ENCODE measurements at places on chromosomes 1 and 21.
A peak's percentile ranks its signal among the peaks of the same experiment; 100 is the strongest.

DNA sequence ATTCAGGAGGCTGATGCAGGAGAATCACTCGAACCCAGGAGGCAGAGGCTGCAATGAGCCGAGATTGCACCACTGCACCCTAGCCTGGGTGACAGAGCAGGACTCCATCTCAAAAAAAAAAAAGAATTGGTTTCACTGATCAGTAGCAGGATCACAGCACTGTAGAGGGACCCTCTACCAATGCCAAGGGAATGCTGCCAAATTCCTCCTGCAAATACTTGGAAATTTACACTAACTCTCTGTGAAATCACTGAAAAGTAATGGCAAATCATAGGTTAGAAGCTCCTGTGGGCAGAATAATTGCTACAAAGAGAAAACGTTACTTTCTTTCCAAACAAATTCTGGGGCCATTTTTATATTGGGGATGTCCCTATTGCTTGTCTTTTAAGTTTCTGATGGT, 6.7 kb upstream of the GPR25 start:
- no peak for DNase-seq

DNA sequence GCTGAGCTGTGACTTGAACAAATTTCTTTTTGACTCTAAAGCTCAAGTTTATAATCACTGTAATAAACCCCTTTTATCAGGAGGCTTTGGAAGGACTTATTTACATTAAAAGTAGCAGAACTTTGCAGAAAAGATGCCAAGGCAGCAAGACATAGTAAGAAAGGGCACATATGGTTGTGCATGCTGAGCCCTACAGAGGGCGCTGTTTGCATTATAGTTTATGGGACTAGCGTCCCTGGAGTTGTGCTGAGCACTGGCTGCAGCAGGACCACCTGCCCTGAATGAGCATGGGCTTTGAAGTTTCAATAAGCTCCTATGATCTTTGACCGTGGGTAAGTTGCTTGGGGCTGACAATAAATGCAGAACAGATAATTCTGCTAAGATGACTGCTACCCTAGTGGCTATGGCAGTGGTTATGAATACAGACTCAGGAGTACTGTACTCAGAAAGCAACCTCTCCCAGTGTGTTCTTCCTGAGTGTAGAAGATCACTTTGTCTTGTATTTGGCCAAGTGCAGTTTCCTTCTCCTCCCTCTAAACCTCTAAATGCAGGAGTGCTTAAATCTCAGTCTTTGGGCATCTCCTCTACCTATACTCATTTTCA, 45.4 kb upstream of the USP1 start:
- peak; percentile 31 for DNase-seq

GRCh38 chr1:26072305-26072704, 4.9 kb upstream of the TRIM63 start:
- no peak for DNase-seq

- DNase-seq = no peak
Observed at GRCh38 chr1:33826711-33827110, 37.2 kb upstream of the HMGB4 start.

GRCh38 chr1:205535866-205536758, 31.6 kb downstream of the CDK18 start:
- DNase-seq = no peak

GRCh38 chr1:3402258-3403010, 52.0 kb upstream of the ARHGEF16 start:
- no peak for DNase-seq

DNA sequence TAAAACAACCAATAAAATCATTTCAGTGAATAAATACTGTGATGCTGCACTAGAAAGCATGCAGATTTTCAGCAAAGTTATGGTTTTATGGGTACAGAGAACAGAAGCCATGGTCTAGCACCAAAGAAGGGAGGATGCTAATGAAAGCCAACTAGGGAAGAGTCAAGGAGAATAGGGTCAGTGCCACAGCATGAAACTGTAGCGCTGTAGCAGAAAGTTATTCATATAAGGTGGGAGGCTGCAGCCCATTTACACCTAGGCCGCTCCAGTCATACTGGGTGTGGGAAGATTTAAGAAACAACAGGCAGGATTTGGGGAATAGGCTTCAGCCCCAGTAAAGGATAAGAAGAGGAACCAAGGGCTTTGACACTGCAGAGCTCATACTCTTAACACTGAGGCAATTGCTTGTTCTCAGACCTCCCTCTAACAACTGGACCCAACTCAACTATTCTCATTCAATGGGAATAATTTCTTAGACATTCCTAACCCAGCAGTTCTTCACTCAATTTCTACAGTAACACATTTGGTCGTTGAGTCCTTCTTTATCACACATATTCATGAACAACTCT, 4.4 kb downstream of the IFI16 start:
- DNase-seq = peak; percentile 12

DNA sequence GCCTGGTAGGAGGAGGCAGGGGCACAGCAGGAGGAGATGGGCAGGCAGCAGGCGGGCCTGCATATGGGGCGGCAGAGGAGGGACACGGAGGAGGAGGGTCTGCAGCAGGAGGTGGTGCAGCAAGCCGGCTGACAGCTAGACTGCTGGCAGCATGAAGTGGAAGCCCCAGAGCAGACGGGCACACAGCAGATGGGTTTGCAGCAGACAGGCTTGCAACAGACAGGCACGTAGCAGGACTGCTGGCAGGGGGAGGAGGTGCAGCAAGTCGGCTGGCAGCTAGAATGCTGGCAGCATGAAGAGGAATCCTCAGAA, 615 bp downstream of the KRTAP10-5 start:
- no peak for DNase-seq

- DNase-seq = no peak
Observed at GRCh38 chr1:41547336-41547735, 62.9 kb upstream of the EDN2 start.

DNA sequence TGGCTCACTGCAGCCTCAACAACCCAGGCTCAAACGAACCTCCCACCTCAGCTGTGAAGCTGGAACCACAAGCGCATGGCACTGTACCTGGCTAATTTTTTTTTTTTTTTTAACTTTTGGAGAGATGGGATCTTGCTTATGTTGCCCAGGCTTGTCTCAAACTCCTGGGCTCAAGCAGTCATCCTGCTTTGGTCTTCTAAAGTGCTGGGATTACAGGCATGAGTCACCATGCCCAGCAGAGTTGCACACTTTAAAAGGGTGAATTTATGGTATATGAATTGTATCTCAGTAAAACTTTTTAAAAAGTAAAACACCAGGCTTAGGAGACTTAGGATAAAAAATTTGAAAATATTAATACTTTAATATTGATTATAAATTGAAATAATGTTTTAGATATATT, 99.1 kb downstream of the CLEC20A start:
- DNase-seq = no peak

DNA sequence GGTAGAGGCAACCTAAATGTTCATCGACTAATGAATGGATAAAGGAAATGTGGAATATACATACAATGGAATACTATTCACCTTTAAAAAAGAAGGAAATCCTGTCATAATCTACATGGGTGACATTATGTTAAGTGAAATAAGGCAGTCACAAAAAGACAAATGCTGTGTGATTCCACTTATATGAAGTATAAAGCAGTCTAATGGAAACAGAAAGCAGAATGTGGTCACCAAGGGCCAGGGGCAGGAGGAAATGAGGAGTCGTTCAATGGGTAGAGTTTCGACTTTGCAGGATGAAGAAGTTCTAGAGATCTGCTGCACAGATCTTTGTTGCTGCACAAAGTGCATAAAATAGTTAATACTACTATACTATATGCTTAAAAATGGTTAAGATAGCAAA, 7.8 kb downstream of the DIPK1A start:
- DNase-seq = peak; percentile 56

- DNase-seq = no peak
Observed at GRCh38 chr21:35829067-35829466, 231.3 kb downstream of the SETD4 start.

GRCh38 chr1:171772312-171772711, 9.1 kb upstream of the METTL13 start:
- DNase-seq = no peak

DNA sequence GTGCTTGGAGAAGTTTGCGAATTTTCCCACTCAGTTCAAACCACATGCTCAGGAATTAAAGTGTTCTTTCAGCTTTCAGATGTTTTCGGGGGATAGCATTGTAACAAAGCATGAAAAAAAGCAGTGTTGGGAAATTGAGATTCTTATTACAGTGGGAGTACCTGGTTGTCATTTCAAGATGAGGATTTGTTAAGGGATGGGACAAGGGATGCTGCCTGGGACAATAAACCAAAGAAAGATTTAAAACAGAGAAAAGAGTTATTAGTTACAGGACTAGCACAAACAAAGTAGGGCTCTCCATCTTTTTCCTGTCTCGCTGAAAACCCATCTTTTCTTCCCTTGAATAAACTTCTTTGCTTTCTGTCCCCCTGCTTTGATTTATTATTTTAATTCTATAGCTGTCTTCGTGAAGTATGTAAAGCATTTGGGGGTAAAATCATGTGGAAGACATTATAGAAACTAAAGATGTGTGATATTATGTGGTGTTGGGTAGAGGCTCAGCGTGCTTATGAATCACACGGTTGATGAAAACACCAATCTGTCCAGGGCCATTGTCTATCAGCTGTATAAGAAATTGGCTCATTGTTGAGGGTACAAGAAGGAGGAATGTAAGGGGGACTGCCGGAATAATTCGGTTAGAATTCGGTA, 277.6 kb downstream of the KIF26B start:
- DNase-seq = no peak

- DNase-seq = no peak
Observed at GRCh38 chr1:30051777-30052176, 671.6 kb downstream of the MATN1 start.

GRCh38 chr1:178092878-178093493, 918 bp upstream of the RASAL2 start:
- DNase-seq = no peak

DNA sequence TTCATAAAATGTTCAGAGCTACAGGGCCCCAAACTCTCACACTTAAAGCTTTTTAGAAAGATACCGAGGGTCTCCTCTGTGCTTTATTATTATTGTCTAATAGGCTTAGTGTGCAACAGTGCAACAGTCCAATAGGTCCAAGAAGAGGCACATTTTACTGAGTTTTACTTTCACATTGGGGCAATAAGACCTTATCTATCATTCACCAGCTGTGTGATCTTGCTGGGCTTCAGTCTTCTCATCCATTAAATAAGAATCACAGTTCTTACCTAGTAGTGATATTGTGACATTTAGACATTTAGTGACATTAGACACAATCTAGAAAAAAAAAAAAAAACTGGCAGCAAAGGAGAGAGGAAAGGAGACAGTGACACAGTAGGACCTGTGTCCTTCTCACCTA, 175.8 kb upstream of the NFIA start:
- no peak for DNase-seq

GRCh38 chr1:160219062-160219929, 14.1 kb downstream of the PEA15 start:
- no peak for DNase-seq

DNA sequence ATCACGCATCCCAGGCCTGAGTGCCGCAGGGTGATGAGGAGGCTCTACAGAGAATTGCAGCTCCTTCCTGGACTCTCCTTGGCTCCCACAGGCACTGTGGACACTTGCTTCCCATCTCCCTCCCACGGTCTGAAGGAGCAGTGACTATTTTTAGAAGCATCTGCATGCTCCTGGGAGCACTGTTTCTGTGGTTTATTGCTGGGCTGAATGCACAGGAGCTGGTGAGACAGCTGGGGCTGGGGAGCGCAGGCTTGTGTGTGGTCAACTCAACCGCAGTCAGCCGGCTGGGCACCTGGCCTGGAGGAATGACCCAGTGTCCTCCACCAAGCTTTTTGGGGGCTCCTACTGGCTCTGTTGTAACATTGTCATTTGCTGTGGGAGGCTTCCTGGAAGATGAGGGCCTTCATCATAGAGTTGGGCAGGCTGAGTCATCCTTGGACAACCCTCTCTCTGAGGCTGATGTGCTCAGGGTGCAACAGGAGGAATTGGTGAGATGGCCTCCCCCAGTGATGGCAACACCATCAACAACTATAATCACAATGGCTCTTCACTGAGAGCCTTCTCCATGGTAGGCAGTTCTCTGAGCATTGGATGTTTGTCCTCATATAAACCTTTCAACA, 1.7 kb downstream of the NFASC start:
- DNase-seq = no peak

DNA sequence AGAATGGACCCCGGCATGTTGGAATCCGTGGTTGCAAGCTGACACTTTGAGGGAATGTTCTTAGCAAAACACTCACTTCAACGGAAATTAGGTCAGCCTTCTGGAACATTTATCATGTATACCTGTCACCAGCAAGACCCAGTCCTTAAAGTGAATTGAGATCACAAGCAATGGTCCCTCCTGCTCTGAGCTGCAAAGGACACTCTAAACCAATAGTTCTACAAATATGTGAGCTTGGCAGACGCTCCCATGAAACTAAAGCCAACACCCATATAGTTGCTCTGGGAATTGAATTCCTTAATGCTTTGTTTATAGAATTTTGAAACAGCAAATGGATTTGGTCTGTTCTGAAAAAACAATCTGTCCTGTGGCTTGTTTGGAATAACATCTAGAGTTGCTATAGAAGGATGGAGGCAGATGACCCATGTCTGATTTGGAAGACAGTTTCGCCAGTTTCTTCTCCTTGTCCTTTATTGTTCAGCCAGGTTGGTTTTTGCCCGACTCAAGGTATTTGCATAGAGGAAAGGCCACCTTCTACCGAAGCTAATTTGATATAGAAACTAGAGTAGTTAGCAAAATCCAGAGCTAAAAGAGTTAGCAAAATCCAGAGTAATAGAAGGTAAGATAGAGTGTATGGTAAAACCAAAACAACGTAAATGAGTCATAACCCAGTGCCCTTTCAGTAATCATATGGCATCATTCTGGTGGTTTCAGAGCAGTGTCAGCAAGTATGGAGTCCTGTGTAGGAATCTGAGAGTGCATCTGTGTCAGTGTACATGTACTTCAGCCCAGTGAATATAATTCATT, 236.2 kb downstream of the NFIA start:
- DNase-seq = peak; percentile 33

DNA sequence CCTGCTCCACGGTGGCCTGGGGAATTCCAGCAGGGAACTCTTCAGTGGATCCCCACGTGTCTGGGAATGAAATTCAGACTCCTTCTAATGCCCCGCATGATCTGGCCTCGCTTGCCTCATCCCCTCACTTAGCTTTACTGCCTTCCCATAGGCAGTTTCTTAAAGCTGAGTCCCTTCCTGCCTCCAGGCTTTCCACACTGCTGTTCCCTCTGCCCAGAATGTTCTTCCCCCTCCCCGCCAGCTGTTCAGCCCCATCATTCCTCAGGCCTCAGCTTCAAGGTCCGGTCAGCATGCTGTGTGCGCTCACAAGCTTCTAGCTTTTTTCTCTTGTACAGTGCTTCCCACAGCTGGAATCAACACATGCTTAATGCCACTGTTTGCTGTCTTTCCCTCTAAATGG, 54.9 kb upstream of the WASF2 start:
- DNase-seq = no peak

- no peak for DNase-seq
Observed at GRCh38 chr1:29625084-29625420, 388.7 kb downstream of the PTPRU start.

DNA sequence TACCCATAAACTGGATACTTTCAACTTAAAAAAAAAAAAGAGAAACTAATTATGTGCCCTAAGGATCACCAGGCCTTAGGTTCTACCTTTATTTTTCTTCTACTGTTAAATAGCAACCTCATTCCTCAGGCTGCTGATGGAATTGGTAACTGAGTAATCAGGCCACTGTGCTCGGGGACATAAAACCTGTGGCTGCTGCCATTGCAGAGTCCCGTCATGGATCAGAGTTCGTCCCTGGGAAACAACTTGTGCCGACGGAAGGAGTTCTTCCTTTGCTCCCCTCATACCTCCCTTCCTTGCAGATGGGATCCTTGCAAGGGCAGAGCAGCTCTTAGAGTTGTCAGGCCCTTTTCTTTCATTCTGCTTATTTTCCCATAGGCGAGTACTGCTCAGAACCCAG, 123.6 kb downstream of the PBX1 start:
- no peak for DNase-seq

- peak; percentile 78 for DNase-seq
Observed at GRCh38 chr1:27300341-27301051, 21.5 kb upstream of the TMEM222 start.
